Ovary (tissue), 10 donors: ENCODE measurements at places on chromosomes 5 and 9. TPM values are rescaled to one million over a fixed set of nuclear protein-coding genes. Genes with fewer than 3 reads are reported as not detected.

The COL15A1 gene
- 19.3 TPM for total RNA-seq

GRCh38 chr5:5739490-5739945 lies 317.0 kb downstream of the ICE1 start:
- DNase-seq: no peak

GRCh38 chr9:129241725-129242124 lies 63.7 kb upstream of the IER5L start:
- DNase-seq: peak; percentile 16

DNA sequence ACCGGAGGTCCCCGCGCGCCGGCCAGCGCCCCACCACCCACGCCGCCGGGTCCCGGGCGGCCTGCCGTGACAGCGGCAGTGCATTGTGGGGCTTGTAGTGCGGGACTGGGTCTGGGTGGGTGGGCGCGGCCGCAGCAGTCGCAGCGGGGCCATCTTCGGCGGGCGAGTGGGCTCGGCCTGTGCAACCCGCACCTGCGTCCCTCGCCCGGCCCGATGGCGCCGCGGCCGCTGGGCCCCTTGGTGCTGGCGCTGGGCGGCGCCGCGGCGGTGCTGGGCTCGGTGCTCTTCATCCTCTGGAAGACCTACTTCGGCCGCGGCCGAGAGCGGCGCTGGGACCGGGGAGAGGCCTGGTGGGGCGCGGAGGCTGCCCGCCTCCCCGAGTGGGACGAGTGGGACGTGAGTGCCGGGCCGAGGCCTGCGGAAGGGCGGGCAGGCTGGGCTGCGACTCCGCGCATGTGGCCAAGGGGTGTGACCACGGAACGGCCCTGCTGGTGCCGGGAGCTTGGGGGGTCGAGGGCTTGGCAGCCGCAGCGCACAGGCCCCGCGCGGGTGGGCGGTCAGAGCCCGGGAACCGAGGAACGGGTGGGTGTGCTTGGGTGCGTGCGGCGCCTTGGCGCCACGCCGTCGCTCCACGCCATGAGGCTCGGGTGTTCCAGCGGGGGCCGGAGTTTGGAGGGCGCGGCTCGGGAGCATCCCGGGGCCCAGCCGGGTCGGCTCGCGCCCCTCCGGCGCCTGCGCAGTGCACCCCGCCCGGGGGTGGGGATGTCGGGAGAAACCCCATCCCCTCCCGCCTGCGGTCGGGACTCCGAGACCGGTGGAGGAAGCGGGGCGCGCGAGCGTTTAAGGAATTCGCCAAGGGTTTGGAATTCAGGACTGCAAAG lies at the start of gene ARL10:
TSS of gene ARL10 (plus strand) at position 137 of the 881 bp plus-strand sequence. CDS start at position 214, 77 bp downstream.
- DNase-seq: peak; percentile 61

DNA sequence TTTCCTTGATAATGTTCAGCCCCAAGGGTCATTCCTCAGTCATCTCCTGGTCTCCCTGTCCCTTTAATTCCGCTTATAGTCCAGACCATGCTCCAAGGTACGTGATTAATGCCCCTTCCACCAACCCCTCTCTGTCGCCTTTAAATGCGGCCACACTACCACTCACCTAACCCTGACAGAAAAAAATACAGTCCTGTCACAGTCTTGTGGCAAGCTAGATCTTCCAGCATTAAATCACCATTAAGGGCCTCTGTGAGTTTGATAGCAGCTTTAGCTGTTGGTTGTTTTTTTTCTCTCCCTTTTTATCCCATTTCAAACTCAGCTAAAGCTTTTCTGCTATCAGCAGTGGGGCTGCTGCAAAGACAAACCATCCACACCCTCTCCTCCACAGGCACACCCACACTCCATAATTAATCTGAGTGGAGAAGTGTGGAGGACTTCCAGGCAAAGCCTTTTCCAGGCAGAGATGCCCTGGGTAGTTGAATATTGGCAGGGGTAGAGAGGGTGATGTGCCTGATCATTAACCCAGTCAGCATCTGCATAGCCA lies 522.7 kb upstream of the CLINT1 start:
- DNase-seq: no peak

DNA sequence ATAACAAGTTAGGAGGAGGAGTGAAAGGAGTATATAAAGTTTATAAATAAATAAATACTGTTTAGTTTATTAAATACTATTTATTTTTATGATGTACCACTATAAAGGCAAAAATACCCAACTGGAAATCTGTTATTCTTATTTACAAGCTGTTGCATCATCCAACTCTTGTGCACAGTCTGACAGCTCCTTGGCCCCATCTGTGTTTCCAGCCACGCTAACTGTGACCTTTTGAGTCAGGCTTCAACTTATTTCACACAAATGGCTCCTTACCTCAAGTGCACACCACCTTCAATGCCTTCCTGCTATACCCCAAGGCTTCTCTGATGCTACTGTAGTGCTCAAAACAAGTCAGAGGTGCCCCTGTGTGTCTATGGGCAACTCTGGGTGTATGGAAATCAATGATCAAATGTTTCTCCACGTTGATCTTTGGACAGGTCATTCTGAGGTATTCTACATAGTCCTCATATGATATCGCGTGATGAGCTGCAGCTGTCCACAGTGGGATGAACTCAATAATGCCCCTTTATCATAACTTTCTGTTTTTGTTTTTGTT lies 303.2 kb upstream of the GRAMD2B start:
- DNase-seq: no peak

GRCh38 chr9:129930743-129931142 lies 95.5 kb downstream of the USP20 start:
- no peak for DNase-seq
